ENCODE measurements at places on chromosomes 2 and 18. TPM values are rescaled to one million over a fixed set of nuclear protein-coding genes. Genes with fewer than 3 reads are reported as not detected.

Gene DSG3
- polyA plus RNA-seq: 0.14 TPM

Gene FNDC4
- 10.5 TPM for polyA plus RNA-seq

Gene DLX2
- polyA plus RNA-seq: 0.08 TPM

Gene CTAGE1
- not detected for polyA plus RNA-seq

Gene MZT2A
- polyA plus RNA-seq: 148 TPM

Gene NOSTRIN
- 10.6 TPM for polyA plus RNA-seq

Gene SLC4A3
- polyA plus RNA-seq: 2.6 TPM

DNA sequence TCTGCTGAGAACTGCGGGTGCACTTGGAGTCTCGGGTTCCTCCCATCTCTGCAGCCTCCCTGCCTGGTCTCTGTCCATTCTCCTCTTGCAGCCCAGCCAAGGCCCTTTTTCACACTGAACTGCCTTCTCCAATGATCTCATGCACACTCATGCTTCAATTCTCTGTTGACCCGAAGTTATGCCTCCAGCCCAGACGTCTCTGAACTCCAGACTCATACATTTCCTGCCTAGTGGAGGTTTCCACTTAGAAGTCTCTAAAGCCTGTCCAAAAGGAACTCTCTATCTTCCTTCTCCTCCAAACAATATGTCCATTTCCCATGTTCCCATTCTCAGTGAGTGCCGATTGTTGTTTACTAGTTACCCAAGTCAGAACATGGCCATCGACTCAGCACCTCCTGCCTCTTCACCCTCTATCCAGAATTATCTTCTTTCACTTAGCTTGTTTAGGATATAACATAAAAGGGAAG is 155.2 kb downstream of the IRS1 start:
- no peak for DNase-seq

GRCh38 chr2:45274250-45274926 is 265.1 kb upstream of the SIX2 start:
- DNase-seq: no peak

GRCh38 chr18:63241317-63241712 is 78.3 kb downstream of the BCL2 start:
- DNase-seq: no peak

- DNase-seq: no peak
These were observed 44.1 kb downstream of the MTHFD2 start for GRCh38 chr2:74242354-74243071.

Gene C2orf72
- 0.91 TPM for polyA plus RNA-seq

Gene ZNF513
- 19.9 TPM for polyA plus RNA-seq

DNA sequence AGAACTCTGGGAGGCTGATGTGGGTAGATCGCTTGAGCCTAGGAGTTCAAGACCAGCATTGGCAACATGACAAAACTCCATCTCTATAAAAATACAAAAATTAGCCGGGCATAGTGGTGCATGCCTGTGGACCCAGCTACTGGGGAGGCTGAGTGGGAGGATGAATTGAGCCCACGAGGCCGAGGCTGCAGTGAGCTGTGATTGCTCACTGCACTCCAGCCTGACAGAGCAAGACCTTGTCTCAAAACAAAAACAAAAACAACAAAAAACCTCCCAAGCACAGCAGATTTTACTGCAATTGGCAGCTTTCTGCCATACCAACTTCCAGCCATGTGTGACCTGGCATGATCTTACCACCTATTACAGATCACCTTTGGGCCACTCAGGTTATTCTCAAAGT is 57.7 kb upstream of the LRPPRC start:
- DNase-seq: no peak

- no peak for DNase-seq
These were observed 34.2 kb downstream of the TMEM131 start for GRCh38 chr2:97961534-97961933.

DNA sequence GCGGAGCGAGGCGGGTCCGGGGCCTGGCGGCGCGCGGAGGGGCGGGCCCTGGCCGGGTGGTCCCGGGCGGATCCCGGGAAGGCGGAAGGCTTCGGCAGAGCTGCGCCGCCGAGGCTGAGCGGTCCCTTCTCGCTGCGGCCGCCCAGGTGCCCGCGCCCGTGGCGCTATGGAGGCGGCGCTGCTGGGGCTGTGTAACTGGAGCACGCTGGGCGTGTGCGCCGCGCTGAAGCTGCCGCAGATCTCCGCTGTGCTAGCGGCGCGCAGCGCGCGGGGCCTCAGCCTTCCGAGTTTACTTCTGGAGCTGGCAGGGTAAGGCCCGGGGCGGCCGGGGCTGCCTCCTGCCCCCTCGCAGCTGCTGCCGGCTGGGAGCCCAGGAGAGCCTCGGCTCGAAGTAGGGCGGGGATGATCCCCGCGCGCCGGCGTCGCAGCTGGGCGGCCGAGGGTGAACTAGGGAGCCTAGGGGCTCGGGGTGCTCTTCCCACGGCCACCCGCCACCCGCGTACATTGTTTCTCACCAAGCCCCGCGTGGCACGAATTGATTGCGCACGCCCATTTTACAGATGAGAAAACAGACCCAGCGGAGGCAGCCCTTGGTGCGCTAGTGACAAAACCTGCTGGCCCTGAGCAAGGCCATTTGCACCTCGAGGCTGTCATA is at the start of gene SLC66A3:
TSS of gene SLC66A3 (plus strand) at position 87 of the 655 bp plus-strand sequence. CDS start at position 167, 80 bp downstream.
- no peak for DNase-seq

GRCh38 chr18:80088036-80088435 is 21.0 kb upstream of the ADNP2 start:
- DNase-seq: no peak

GRCh38 chr18:58723810-58724602 is 52.7 kb downstream of the MALT1 start:
- DNase-seq: no peak

Gene MAL
- polyA plus RNA-seq: 13.3 TPM

Gene SMAD4
- polyA plus RNA-seq: 58.1 TPM

Gene SRBD1
- 7.2 TPM for polyA plus RNA-seq

DNA sequence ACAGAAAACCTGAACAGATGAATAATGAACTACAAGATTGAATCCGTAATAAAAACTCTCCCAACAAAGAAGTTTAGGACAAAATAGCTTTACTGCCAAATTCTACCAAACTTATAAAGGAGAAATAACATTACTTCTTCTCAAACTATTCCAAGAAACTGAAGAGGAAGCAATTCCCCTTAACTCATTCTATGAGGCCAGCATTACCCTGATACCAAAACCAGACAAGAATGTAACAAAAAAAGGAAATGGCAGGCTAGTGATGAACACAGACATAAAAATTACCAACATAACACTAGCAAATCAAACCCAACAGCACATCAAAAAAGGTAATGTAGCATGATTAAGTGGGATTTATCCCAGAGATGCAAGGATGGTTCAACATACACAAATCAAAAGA is 213.7 kb upstream of the FOSL2 start:
- no peak for DNase-seq

GRCh38 chr2:101832114-101832513 is 134.6 kb downstream of the MAP4K4 start:
- no peak for DNase-seq

- DNase-seq: no peak
These were observed 61.1 kb upstream of the NRXN1 start for GRCh38 chr2:51093016-51093415.

DNA sequence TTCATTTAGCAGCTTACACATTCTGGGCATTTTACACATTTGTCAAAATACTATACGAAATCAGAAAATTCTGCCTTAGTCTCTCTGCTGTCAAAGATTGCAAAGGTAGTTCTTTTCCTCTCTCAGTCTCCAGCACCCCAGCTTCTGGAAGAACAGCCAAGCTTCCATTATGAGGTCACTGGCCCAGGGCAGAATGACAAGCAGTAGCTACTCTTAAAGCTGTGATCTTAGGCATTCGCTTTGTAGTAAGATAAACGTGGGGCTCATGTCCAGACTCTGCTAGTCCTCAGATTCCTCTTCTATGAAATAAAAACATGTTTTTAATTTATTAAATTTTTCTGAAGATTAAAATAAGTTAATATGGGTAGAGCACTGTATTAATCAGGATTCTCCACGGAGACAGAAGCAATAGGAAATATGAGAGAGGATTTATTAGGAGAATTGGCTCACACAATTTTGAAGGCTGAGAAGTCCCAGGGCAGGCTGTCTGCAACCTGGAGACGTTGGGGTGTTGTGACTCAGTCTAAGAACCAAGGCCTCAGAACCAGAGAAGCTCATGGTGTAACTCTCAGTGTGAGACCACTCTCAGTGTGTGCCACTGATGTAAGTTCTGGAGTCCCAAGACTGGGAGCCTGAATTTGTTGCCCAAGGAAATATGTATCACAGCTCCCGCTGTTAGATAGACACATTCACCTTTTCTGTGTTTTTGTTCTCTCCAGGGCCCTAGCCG is 201.2 kb downstream of the CMPK2 start:
- no peak for DNase-seq

Gene ITGB6
- 4.6 TPM for polyA plus RNA-seq

GRCh38 chr18:4351005-4351404 is 104.1 kb downstream of the DLGAP1 start:
- no peak for DNase-seq

GRCh38 chr2:67502346-67503065 is 105.4 kb downstream of the ETAA1 start:
- no peak for DNase-seq

GRCh38 chr2:148853458-148853857 is 21.6 kb upstream of the KIF5C start:
- DNase-seq: no peak

Gene IL1B
- polyA plus RNA-seq: 7.5 TPM

Gene IL1F10
- not detected for polyA plus RNA-seq

DNA sequence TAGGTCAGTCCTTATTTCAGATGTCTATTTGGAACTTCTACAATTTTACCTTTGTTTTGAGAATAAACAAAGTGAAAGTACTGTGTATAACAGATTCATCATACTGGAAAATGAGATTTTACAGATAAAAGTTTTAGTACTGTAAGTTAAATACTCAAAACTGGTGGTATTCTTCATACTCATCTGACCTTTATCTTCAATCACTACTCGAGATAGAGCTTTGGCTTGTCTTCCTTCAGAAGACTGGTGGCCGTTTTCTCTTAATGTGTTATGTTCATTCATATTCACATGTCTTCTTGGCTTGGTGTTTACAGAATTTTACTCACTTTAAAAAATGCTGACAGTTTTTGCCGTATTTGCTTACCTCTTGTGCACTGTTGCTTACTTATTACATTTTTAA is 2.1 kb downstream of the SPOPL start:
- DNase-seq: no peak

DNA sequence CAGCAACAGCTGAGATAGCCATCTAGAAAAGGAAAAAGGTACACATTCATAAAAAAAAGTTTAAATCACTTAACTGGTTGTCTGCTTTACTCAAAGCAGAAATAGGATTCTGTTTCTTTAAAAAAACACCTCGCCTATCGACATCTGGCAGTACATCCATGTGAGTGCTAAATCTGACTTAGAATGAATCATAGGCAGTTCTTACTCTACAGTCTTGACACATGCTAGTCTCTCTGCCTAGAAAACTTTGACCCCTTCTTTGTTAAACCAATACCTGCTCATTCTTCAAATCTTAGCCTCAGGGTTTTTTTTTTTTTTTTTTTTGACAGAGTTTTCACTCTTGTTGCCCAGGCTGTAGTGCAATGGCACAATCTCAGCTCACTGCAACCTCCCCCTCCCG is 37.1 kb upstream of the GPR75 start:
- DNase-seq: no peak

DNA sequence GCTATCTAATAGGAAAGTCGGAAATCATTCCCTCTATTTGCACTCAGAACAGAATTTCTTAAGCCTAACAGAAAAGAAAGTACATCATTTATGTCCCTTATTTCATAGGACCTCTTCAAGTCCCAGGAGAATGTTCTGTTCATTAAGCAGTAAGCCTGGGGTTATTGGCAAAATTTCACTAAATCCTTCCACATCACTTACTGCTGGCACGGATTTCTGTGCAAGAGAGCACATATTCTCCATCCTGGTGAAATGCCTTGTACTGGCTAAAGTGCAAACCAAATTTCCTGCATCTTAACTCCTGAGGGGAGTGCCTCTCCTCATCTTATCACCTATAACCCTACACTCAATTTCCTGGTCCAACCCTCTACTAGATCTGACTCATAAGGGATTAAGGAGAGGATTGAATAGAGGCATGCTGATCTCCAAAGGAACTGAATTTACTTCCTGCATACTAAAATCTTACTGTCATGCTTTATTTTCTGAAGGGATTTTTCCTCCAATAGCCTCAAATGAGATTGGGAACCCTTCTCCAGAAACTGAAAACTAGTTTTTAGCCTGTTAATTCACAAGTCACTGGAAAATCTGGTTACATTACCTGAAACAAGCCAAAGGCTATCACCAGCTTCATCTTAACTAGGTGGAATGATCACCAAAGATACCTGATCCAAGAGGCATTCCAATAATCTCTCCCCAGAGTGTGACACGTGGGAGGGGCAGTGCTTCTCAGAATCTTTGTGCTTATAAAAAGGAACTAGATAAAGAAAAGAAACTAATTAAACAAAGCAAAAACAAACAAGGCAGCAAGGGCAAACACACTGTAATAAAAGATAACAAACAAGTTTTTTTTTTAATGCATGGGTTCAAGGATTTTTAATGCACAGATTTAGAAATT is 311.1 kb downstream of the NR4A2 start:
- no peak for DNase-seq

DNA sequence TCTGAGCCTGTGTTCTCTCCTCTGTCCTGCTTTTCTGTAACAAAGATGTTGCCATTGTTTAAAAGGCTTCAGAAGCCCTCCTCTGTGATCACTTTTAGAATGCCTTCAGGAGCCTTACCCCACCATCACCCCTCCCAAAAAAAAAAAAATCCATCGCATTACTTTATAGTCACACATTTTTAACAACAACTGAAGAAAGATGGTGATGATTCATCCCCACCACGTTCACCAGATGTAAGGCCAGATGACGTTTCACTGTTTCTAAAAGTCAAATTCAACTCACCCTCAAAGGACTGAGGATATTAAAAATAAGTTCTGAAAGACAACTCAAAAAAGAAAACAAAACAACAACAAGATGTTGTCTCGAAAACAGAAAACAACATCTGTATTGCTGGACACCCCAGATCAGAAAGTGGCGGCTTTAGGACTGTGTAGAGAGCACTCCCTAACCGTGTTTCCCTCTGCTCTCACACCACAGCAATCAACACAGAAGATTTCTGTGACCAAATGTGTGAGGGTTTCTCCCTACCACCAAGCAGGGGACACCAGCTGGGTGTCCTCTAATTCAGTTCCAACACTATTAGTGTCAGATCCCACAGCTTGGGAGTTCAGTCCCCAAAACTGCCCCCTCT is 61.9 kb upstream of the CREB1 start:
- DNase-seq: no peak

DNA sequence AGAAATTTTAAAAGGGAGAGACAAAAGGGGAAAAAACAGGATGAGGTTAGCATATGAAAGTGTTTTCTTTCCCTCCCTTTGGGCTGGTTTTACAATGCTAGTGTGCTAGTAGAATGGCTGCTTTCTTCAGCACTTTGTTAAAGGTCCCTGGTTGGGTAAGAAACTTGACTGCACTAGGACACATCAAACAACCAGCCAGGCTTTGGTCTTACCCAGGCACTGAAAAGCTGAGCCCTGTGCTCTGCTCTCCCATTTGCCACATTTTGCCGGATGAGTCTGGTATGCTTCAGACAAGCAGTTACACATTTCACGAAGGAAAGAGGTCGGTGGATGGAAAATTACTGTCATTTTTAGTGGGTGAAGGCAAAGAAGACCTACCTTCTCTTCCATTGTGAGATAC is 242.0 kb downstream of the DPP10 start:
- no peak for DNase-seq

Gene CDH7
- 0.04 TPM for polyA plus RNA-seq

Gene C2orf80
- polyA plus RNA-seq: not detected

Gene IL36B
- polyA plus RNA-seq: not detected
